CD4-positive, alpha-beta T cell (primary cell): ENCODE measurements at places on chromosomes 1 and 21.
A peak's percentile ranks its signal among the peaks of the same experiment; 100 is the strongest.

DNA sequence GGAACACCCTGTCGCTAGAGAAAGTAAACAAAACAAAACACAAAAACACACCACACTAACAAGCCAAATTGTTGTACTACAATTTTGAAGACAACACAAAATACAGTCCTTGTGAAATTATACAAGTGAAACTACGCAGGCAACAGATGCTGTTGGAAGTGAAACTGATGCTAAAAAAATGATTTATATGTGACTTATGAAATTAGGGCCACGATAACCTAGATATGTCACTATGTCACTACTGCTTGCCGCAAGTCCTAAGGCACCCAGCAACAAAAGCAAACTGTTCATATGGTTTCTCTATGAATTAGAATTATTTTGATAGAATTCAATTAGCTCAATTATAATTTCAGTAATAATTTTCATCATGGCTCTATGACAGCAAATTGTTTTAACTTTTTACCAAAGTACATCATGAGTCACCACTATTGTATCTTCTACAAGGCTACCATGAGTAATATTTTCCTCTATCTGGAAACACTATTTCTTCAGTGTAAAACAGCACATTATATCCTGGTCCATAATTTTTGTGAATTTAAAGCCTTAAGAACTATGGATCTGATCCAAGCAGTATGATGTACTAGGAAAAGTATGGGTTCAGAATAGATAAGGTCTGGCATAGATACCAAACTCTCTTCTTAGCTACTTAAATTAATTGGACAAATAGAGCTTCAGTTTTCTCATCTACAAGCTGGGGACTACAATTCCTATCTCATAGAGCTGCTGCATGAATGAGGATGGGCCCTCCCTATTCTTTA, 216.3 kb downstream of the COL11A1 start:
- no peak for DNase-seq

DNA sequence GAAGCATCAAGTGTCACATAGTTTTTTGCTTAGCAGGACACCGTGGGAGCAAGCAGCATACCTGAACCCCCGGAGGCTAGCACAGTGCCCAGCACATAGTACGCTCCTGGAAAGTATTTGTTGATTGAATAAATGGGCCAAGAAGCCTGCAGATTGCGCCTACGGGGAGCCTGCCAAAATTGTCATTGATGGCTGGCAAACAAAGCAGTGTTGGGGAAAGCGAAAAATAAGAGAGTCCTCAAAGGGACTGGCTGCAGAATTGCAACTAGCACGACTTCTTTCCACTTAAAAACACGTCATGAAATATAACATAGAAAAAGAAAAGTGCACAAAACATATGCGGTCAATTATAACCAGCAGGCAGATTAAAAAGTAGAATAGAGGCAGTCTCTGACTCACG, 125.2 kb upstream of the GALNT2 start:
- DNase-seq, result no peak

DNA sequence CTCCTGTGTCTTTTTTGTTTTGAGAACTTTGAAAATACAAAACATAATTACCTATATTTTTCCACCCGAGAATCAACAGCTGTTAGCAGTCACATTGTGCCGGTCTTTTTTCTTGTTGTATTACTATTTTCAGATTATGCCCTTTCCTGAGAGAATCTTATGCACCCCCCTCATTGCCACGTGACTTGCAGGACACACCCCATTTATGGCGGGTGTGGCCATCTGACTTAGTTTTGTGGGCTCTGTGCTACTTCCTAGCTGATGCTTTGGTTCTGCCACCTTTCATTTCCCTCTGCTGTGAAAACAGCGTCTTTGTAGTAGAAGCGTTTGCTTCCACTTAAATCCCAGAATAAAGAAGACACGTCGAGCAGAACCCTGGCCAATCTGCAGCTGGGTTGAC, 82.8 kb upstream of the SOX13 start:
- no peak for DNase-seq

DNA sequence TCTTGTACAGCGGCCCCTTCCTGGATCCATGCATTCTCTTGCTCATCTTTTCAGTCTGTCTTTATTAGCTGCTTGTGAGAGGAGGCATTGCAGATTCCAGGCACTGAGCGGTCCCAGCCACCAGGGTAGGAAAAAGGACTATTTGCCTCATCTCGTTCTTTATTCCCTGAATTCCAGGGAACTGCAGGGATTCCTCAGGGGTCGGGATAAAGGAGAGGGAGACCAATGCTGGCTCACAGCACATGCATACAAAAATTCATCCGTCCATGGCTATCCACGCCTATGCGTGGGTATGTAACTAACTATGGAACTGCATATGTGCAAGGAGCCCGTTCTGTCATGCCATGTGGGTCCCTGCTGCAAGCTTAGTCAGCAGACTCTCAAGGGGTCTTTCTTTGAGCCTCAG, 879 bp upstream of the PLPPR5 start:
- no peak for DNase-seq

DNA sequence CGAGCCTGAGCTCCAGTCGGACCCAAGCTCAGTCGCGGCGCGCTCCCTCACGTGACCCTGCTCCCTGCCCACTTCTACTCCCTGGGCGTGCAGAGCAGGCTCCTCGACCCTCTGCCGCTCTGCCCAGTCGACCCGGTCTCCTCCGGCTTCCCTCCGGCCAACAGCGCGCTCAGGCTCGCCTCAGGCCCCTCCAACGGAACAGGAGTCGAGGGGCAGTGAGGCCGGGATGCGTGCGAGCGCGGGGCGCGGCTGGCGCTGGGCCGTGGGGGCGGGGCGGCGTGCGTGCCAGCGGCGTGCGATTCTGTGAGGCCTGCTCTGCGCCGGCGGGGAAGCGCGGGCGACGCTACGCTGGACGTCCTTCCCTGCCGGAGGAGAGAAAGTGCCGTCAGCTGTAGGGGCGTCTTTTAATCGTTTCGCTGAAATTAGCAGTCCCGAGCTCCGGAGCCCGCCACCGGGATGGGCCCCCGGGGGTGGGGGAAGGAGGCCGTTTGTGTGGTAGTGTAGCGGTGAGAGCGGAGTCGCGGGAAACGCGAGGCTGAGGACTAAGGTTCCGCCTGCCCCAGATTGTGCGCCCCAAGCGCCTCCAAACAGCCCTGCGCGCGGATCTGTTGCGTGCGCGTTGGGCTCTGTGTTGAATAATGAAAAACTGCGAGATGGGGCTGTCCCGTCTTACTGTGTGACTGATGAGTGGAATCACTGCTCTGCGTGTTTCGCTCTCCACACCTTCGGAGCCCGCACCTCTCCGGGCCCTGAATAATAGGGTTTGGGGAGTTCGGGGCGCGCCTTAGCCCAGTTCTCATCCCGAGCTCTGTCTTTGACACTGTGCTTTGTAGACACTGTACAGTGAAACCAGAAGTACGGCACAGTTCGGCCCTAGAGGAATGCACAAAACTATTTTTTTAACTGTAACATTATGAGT, at the start of gene ACBD6:
TSS of gene ACBD6 (minus strand) at position 217 of the 919 bp plus-strand sequence. CDS start 311 bp downstream, outside the sequence.
- DNase-seq, result peak; percentile 76

GRCh38 chr21:44820851-44821250, 3.0 kb upstream of the SUMO3 start:
- no peak for DNase-seq

DNA sequence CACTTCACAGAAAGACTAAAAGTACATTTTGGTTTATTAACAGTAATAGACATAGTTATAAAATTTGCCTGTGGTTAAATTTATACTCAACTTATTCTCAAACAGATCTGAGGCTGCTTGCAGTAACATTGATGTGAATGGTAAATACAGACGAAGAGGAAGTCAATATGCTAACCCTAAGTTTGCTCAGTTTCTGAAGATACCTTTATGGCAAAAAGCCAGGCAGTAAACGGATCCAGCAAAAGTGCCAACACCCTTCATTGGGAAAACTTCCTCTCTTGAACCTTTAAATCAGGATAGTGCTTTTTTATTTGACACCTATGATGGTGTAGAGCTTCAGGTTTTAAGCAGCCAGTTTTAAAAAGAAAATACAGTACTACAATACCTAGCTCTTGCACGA, 16.6 kb upstream of the CCDC181 start:
- DNase-seq, result no peak

GRCh38 chr1:173549813-173550212, 53.1 kb downstream of the SLC9C2 start:
- no peak for DNase-seq

DNA sequence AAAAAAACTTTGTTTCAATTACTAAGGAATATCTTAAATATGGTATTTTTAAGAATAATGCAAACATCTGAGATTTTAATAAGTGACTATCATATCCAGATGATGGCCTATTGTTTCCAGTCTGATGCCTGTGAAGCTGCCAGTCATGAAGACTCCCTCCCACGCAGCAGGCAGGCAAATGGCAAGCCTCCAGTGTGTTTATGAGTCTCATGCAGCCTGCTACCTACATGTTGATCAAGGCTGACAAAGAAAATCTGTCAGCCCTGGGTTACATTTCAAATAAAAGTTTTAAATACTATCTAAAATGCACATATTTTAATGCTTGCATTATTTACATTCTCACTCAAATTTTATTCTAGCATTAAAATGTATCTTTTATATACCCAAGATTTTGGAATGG, 137.6 kb upstream of the RNPC3 start:
- DNase-seq, result no peak

GRCh38 chr1:198287916-198288315, 131.1 kb downstream of the NEK7 start:
- no peak for DNase-seq

DNA sequence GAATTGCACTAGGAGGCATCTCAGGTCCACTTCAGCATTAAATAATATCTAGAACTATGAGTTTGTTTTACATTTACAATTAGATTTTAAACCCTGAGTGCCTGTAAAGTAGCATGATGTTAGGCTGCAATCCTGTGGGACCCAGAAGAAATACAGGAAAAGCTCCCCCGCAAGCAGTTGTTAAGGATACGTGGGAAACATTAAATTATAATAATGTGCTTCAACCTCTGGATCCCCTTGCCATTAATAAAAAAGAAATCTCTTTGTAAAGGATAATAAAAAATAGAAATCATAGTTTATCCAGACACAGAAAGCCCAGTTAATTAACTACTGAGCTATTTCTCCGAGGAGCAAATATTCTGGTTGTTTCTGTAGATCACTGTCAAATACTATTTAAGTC, 106.0 kb downstream of the PCNX2 start:
- DNase-seq, result no peak

- DNase-seq, result no peak
Observed at GRCh38 chr1:66778266-66778665, 22.8 kb downstream of the INSL5 start.

GRCh38 chr1:79592707-79593106, 586.2 kb upstream of the ADGRL4 start:
- DNase-seq, result no peak

DNA sequence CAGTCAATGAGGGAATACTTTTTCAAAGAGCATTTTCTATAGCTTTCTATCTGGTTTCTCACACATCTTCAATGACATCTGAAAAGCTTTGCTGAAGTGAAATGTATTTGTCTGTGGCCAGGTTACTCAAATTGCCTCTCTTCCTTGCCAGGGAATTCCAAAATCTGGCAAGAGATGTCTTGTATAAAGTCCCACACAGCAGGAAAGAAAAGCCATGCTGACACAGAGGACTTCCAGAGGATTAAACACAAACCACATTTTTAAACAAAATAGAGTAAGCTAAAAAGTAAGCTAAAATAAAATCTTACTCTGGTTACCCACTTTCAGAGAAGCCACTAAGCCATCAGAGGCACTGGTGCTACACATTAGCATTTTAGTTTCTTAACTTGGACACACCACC, 93.1 kb upstream of the BCAR3 start:
- no peak for DNase-seq

GRCh38 chr1:209769171-209769904, 13.5 kb downstream of the TRAF3IP3 start:
- DNase-seq, result peak; percentile 83

- DNase-seq, result no peak
Observed at GRCh38 chr1:76625886-76626678, 241.2 kb upstream of the ST6GALNAC5 start.

GRCh38 chr1:209116705-209117104, 466.8 kb upstream of the CAMK1G start:
- DNase-seq, result no peak

GRCh38 chr1:170671629-170671963, 7.7 kb downstream of the PRRX1 start:
- DNase-seq, result no peak

DNA sequence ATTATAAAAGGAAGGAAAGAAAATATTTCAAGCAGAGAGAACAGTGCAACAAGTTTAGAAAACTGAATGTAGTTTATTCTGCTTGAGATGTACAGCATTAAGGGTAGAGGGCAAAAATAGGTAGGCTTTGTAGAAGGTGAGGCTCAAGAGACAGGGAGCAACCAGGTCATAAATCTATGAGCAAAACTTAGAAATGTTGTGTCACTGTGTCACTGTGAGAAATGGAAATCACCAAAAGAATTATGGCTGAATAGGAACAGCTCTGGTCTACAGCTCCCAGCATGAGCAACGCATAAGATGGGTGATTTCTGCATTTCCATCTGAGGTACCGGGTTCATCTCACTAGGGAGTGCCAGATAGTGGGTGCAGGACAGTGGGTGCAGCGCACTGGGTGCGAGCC, 53.6 kb downstream of the TNFSF4 start:
- DNase-seq, result no peak

DNA sequence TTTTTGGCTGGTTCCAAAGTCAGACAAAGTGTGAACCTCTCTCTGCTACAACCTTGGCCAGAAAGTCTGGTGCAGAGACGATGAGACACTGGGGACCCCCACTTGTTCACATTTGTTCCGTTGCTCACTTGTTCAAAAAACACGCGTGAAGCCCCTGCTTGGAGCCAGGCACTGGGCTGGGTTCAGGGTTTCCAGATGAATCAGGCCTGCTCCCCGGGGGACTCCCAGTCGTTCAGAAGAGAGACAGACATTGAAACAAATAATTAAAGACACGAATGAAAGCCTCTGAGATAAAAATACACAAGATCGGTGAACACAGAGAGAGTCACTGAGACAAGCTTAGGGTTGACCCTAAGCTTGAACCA, 101.5 kb upstream of the RUNX3 start:
- DNase-seq, result no peak

GRCh38 chr1:97943354-97943753, 22.5 kb upstream of the DPYD start:
- no peak for DNase-seq

DNA sequence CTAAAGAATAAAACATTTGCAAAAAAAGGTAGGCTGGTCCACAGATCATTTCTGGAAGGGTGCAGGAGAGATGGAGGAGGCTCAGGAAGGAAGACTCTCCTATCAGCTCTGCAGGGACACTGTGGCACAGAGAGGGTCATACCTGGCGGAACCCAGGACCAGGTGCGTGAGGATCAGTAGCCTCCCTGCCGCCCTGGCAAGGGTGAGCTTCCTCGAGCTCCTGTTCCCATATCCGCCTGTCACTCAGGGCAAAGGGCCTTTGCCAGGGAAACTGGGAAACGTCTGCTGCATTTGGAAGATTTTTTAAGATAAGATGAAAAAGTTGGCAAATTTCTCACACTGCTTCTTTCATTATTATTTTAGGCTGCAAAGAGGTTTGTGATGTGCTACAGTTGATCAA, 112.1 kb upstream of the TIAM1 start:
- DNase-seq, result no peak

DNA sequence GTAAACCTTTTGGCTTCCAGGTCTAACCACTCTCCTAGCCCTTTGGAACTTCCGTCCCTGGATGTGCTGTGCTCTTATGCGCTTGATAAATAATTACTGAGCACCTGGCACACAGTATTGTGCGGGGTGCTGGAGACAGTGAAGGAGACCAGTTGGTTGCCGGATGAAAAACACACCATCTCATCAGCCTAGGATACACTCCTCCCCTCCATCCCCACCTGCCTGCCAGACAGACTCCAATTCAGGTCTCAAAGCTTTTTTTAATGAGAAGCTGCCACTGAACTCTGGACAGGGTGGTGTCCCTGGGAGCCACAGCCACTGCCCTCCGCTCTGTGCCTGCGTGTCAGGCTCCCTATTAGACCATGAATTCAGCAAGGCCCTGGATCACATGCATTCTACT, 9.2 kb downstream of the GNB1 start:
- no peak for DNase-seq

- DNase-seq, result no peak
Observed at GRCh38 chr1:99497690-99498089, 148.2 kb upstream of the PALMD start.
